ENCODE measurements at places on chromosomes 16 and 17.

- no peak for DNase-seq
Measured at GRCh38 chr16:79864781-79865391, 264.3 kb upstream of the MAF start.

GRCh38 chr16:8962393-8963009 lies 1.2 kb downstream of the USP7 start:
- DNase-seq = no peak

DNA sequence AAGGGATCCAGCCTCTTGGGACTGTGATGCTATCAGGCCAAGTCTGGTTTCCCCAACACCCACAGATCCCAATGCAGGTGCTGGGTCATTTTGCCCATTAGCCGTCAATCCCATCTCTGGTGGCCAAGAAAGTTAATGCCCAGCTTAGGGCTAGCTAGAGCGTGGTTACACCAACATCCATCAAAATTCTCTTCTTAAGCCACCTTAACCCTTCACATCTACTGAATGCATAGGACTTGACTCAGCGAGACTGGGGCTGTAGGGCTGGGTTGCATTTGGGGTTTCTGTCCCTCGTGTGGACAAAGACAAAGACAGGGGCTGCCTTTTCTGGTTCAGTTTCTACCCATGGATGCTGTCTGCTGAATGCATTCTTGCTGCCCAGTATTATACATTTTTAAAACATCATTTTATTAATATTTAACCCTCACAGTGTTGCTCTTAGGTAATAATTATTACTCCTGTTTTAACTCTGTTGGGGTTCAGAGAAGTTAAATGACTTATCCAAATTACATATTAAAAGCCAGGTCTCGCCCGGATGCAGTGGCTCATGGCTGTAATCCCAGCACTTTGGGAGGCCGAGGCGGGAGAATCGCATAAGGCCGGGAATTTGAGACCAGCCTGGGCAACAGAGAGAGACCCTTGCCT lies 141.1 kb upstream of the NOL11 start:
- no peak for DNase-seq

- no peak for DNase-seq
Measured at GRCh38 chr16:12330946-12331345, 354.4 kb downstream of the SNX29 start.

- DNase-seq = peak; percentile 2
Measured at GRCh38 chr16:55370762-55371482, 46.9 kb downstream of the IRX6 start.

- DNase-seq = no peak
Measured at GRCh38 chr17:82394278-82394677, 22.7 kb downstream of the UTS2R start.

DNA sequence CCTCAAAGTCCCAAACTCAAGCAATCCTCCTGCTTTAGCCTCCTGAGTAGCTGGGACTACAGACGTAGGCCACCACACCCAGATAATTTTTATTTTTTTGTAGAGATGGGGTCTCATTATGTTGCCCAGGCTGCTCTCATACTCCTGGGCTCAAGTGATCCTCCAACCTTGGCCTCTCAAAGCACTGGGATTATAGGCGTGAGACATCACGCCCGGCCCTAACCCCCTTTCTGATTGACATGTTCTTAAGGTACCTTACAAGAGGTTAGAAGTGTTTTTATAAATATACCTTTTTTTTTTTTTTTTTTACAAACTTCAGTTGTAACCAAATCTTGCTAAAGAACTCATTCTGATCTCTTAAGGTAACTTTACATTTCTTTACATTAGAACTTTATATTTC lies 64.8 kb downstream of the GNA13 start:
- DNase-seq = no peak

DNA sequence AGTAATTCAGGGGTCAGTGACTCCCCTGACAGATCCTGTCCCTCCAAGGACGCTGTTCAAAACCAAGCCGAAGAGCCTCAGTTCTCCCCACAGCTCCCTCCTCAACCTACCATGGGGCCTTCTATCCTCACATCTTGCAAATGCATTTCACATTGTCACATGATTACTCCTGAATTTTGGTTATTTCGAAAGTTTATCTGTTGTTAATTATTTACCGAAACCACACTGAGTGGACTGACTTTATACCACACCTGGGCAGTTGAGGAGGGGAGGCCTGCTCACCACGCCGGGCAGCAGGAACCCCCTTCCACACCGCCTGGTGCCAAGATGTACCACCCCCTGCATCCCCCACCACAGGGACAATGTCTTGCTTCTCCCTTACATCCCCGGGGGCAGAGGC lies 4.7 kb downstream of the TIMP2 start:
- DNase-seq = no peak

DNA sequence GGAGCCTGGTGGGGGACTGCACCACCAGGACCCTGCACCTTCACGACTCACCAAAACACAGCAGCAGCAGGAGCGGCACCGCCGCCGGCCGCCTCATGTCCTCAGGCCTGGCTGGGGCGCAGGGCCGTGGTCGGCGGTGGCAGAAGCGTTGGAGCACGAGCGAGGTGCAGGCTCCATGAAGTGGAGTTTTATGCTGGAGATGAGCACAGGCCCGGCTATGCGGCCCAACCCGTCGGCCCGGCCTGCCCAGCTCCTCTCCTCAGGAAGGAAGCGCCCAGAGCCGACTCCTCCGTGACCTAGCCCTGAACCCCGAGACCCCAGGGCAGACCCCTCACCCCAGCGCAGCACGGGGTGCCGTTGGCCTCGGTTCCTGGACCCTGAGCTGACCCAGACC lies at the start of gene PRSS27:
Gene PRSS27, minus strand, starts transcription at position 161 of the 394 bp plus-strand sequence. Its CDS starts 64 bp downstream, at position 97.
- no peak for DNase-seq

DNA sequence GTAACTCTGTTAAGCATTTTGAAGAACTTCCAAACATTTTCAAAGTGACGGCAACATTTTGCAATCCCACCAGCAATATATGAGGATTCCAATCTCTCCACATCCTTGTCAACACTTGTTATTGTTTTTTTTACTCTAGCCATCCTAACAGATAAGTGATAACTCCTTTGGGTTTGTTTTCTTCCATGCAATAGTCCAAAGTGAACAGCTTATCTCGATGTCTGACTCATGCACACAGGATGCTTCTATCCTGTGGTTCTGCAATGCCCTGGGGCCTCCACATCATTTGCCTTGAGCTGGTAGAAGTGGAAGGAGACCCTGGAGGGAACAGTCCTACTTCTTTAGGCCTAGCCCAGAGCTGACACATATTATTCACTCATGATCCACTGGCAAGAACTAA lies 13.0 kb downstream of the TLE7 start:
- DNase-seq = no peak

- DNase-seq = no peak
Measured at GRCh38 chr17:49965524-49965909, 3.5 kb upstream of the DLX4 start.

DNA sequence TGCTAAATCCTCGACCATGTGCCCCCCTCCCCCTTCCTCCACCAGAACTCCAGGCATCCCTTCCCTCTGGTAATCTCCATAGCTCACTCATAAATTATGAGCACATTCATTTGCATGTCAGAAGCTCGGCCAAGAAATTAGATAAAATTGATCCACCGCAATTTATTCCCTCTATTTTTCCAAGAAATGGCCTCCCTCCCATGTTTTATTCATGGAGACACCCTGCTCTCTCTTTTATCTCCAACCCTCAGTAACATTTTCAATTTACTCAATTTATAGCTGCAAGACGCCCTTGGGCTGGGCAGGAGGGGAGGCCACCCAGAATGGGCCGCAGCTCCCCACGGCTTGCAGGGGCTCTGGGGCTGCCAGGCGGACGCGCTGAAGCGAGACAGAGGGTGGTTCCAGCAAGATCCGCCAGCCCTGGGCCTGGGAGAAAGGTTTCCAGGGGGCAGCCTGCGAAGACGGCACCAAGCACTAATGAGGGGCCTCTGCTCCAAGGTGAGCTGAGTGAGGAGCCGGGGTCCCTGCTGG lies 54.7 kb upstream of the ZNF423 start:
- no peak for DNase-seq

DNA sequence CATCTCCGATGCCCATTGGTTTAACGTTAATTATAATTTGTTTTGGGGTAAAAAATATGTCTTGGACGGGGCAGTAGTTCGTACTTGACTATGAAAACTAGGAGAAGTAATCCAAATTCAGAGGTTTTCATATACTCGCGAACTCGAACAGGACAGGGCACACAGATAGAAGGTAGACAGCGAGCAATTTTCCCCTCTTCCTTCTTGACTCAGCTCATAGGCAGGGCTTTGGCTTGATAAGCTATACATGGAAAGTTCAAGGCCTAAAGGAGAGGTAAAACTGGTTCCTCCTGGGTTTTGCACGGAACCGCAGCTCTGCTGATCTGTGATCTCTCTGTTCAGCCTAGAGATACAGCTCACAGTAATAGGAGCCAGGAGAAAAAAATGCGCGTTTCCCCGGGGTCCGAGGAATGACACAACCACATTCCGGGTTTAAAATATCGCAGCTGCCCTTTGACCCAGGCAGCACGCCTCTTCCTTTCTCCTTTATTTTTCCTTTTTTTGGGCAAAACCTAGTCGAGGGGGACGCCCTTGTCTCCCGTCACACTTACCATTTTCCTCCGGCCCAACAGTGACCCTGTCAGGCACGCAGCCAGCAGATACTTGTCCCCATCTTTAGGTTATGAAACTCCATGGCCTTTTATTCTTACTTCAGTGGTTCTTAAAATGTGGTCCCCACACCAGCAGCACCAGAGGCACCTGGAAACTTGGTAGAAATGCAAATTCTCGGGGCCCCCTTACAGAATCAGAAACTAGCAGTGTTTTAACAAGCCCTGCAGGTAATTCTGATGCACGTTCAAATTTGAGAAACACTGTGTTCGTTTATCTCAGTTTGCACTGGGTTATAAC lies 1.7 kb upstream of the LASP1 start:
- no peak for DNase-seq

GRCh38 chr17:36869856-36870719 lies 67.2 kb upstream of the LHX1 start:
- DNase-seq = no peak

DNA sequence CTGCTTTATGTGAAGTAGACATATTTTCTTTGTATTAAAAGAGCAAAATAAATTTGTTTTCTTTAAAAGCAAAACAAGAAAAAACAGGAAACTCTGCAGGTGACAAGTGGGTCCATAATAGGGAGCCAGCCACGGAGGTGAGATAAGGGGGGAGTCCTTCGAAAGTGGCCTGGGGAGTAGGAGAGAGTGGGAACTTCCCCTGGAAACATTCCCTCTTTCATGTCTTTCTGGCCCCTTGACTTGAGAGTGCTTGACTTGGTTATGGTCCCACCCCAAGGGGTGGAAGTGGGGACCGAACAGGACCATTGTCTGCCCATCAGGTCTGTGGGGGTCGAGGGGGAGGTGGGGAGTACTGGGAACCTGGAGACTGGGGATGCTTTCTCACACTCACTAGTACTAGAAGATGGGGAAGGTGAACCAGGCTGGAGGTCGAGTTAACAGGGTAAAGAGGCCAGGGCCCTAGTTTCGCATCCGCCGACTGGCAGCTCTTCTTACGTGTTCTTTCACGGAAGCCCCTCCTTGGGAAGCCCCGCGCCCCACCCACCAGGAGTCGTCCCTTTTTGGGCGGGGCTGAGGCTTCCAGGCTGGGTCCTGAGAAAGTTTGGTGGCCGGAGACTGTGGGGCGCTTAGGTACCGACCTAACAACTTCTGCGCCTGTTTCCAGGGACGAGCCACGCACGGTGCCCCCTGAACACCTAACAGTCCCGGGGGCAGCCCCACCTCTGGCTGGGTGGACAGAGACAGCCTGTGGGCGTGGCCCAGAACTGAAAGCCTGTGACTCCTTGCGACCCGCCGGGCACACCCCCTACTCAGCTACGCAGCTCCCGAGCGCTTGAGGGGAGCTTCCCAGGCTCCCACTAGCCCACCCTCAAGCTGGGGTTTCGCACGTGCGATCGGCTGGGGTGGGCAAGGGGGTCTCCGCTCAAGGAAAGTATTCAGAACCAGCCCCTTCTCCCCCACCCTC lies 790 bp downstream of the TRADD start:
- DNase-seq = no peak

DNA sequence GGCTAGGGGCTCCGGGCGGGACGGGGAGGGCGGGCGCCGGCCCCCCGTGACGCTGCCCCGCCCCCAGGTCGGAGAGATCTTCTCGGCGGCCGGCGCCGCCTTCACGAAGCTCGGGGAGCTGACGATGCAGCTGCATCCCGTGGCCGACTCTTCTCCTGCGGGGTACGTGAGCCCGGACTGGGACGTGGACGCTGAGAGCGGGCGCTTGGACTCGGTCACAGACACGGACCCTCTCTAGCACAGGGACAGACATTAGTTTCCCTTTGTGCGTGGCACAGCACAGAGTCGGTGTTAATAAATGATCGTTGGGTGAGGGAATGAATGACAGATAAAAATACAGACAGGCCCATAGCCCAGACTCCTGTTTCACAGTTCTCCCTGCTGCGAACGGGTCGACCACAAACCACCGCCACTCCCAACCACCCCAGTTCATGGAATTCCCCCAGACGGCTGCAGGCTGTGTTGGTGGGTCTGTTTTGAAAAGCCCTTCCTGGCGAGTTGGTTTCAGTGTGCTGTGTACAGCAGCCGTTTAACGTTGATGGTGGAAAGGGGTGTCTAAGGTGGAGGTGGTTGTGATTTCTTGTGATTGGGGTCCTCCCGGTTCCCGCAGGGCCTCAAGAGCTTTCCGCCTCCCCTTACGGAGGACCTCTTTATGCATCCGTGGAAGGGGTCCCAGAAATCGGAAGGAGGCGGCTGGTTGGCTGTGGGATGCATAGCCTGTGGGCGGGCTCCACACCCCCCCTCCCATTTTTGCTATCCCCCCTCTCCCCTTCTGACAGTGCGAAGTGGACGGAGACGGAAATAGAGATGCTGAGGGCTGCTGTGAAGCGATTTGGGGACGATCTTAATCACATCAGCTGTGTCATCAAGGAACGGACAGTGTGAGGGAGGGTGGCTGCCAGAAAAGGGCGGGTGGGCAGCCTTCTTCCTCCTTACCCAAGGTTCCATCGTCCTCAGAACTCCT lies 2.9 kb downstream of the RNASEK start:
- DNase-seq = peak; percentile 83

- DNase-seq = no peak
Measured at GRCh38 chr16:53821957-53822625, 118.1 kb downstream of the FTO start.

DNA sequence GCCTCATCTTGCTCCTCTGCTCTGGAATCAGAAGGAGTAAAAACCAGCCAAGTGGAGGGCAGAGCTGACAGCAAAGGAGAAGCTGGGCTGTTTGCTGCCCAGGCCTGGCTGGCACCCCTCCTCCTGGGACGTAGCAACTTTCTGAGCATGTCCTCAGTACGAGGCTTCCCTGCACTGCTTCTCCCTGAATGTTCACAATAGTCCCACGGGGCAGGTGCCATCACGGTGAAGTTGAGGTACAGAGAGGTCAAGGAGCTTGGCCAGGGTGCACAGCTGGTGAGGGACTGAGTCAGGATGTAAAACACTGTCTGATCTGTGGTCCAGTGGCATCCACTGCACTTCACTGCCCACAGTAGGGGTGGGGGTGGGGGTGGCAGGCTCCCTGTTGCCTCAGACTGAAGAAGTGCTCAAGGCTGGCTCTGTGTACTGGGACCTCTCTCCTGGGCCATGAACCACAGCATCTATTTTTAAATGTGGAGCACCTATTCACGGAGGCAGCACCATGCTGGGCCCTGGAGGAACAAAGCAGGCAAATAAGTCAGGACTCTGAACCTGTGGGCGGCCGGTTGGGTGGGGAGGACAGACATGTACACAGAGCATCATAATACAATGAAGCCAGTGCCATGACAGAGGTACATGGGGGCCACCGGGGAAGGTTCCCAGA lies 369.5 kb downstream of the SEC14L1 start:
- no peak for DNase-seq

- no peak for DNase-seq
Measured at GRCh38 chr16:24288516-24288915, 32.4 kb downstream of the CACNG3 start.
